Activated CD4-positive, alpha-beta T cell treated with anti-CD3 and anti-CD28 coated beads, Interleukin-2, amount 50 U/mL, for 4 hours (primary cell): ENCODE measurements at places on chromosomes 12 and 14.

GRCh38 chr14:60862283-60862682, 118.6 kb downstream of the TRMT5 start:
- no peak for DNase-seq

- no peak for DNase-seq
Observed at GRCh38 chr14:53384073-53384472, 230.9 kb upstream of the DDHD1 start.

GRCh38 chr12:63876980-63877379, 32.5 kb downstream of the SRGAP1 start:
- no peak for DNase-seq

DNA sequence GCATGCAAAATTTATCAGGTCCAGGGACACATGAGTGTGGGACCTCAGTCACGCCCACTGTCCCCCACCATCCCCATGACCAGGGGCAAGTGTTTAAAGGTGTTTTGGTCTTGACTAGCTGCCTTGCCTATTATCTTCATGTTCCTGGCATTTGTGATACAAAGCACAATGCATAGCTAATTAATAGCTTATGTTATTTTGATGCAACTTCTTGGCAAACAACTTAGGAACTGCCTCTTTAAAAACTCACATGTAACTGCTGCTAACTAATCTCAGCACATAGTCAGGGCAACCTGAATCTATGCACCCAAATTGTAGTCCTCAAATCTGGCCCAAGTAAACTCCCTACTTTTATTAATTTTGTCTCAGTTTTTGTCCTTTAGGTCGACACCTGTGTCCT, 7.4 kb upstream of the OR6J1 start:
- DNase-seq, result no peak

- DNase-seq, result no peak
Observed at GRCh38 chr14:72177251-72177650, 245.0 kb downstream of the RGS6 start.

GRCh38 chr12:121697093-121697698, 15.4 kb upstream of the TMEM120B start:
- no peak for DNase-seq

DNA sequence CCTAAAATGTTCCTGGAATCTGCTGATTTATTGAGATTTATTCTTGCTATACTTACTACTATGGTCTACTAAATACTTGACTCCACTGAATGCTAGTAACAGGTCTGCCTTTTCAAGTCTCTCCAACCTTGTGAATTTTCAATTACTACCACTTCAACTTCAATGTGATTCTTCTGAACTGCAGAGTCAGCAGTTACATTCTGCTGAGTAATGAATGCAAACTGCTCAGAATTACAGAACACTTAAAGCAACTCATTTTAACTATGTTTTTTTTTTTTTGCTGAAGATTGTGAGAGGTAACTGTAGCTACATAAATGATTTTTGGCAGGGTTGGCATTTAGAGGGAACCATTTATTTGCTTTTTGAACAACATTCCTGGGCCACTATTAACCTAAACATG, 41.8 kb downstream of the ARF6 start:
- no peak for DNase-seq

DNA sequence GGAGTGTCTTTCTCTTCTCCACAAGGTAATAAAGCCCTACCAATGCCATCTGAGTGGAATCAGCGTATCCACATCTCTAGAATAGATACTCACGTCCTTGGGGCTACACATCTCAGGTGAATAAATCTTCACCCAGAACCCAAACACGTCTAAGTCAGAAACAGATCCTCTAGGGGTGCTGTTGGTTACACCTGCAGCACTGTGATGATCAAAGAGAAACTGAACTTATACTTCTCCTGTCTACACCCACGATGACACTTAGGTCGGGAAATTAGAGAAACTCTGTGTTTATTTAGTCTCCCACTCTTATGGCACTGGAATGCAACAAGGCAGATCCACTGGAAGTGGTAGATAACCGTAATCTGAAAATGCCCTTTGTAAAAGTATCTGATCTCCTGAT, 46.2 kb downstream of the WIF1 start:
- DNase-seq, result no peak

- DNase-seq, result no peak
Observed at GRCh38 chr12:108806346-108806745, 51.0 kb downstream of the SSH1 start.

DNA sequence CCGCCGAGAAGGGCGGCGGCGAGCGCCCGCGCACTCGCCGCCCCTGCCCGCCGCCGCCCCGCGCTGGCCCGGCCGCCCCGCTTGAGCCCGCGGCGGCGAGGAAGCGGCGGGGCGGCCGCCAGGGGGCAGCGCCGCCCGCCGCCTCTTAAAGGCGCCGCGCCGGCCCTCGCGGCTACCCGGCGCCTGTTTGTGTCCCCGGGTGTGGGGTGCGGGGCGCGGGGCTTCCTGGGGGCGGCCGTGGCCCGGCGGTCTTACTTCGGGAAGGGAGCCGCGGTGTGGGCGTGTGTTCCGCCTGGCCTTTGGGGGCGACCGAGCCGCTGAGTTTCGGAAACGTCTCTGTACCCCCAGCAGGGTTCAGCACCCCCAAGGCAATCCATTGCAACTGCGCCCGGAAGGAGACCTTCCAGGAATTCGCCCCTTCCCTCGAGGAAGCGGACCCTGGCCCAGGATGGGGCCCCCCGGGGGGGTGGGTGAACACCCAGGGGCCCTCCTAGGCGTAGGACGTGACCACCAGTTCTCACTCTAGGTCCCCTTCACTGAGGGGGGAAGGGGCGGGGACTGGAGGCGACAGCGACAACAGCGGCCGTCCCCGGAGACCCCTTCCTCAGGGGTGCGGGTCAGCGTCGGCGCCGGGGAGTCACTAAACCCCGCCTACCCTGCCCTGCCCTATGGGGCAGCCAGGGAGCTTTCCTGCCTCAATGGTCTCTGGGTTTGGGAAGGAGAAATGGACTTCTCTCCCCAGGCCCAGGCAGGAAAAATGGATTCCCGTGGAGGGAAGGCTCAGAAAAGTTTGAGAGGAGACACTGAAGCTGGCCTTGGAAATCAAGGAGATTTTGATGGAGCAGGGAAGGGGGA, at the start of gene ITPK1:
TSS of gene ITPK1 (minus strand) at position 105 of the 855 bp plus-strand sequence. CDS start 762 bp downstream, outside the sequence.
- peak; percentile 43 for DNase-seq

GRCh38 chr12:47805417-47805816, 14.3 kb downstream of the HDAC7 start:
- DNase-seq, result no peak

DNA sequence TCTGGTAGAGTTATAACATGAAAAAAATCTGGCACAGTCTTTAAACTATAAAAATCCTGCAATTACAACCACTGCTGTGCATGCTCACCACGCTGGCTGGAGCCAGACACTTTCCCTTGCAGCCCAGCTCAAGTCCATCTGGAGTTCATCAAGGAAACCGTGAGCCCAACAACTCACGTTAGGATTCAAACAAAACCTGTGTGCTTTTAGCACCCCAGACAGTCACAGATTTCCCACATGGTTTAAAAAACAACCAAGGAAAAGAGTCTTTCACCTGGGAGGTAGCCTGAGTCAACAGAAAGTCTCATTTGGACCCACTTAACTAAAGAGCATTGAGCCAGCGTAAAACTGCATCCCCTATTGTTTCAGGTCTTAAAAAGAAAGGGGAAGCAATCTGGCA, 4.7 kb downstream of the LRIG3 start:
- no peak for DNase-seq

DNA sequence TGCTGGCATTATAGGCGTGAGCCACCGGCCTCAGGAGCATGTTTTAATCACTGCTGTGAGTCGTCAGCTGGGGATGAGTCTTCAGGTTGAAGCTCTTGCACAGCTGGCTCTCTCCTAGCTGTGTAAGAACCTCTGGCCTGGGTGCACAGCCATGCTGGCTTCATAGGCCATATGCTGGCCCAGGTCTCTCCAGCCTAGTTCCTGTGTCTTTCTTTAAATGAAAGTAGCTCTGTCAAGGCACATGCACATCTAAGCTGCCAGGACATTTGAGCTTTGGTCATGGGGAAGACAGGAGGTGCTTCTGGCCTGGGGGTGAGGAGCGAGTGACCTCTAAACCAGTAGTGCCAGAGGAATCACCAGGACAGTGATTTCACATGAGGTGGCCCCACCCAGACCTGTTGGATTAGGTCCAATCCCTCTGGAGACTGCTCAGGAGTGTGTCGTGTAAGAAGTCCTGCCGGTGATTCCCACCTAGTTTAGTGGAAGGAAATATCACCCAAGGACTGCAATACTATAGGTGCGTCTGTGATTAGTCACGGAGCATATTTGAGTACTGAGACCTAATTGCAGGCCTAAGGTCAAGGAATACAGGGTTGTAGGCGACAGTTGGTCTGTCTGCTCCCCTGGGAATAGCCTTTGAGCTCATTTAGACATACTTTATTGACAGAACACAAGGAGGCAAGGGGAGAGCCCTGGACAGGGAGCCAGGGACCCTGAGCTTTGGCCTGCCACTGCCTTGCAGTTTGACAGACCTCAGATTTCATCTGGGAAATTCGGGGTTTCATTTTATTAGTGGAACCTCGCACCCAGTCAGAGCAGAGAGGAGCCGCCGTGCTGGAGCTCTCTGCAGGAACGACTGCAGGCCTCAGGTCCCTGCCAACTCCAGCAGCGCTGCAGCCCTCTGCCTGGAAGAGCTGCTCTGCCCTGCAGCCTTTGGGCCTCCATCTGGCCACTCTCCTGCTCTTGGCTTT, 67.0 kb downstream of the ANKRD9 start:
- no peak for DNase-seq

- DNase-seq, result no peak
Observed at GRCh38 chr12:2453761-2454090, 341.0 kb upstream of the FKBP4 start.

GRCh38 chr14:72808564-72808963, 85.3 kb downstream of the DPF3 start:
- DNase-seq, result no peak

DNA sequence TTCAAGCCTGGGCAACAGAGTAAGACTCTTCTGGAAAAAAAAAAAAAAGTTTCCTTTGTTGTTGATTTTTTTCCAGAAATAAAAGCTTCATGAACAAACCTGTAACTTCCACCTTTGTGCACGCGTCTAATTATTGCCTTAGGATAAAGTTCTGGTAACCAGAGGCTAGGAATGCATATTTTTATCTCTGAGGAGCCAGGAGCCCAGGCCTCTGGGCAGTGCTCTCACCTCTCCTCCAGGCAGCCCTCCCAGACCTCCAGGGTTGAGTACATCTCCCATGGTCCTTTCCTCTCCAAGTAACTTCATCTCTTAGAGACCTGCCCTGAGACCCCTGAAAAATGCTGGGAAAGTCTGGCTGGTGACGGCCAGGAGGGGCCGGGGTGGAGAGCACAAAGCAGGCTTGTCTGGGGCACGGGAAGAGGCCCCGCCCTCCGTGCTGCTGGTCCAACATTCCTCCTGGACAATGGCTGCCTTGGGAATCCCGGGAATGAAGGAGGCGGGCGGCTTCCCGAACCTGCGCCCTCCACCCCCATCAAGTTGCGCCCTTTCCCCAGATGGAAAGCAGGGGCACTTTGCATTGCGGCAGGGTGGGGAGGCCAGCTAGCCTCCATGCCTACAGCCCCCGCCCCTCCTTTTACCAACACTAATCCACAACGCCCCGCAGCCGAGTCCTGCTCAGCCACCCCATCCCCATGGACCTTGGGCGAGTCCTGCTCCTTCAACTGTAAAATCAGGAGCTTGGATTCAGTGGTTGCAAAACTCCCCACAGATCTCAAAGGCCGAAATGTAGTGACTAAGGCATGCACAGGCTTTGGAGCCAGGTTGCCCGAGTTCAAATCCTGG, 7.3 kb upstream of the FIGNL2 start:
- DNase-seq, result no peak

- no peak for DNase-seq
Observed at GRCh38 chr12:94829552-94829951, 173.9 kb downstream of the NDUFA12 start.

- DNase-seq, result no peak
Observed at GRCh38 chr14:100401031-100401692, 78.0 kb downstream of the SLC25A47 start.

DNA sequence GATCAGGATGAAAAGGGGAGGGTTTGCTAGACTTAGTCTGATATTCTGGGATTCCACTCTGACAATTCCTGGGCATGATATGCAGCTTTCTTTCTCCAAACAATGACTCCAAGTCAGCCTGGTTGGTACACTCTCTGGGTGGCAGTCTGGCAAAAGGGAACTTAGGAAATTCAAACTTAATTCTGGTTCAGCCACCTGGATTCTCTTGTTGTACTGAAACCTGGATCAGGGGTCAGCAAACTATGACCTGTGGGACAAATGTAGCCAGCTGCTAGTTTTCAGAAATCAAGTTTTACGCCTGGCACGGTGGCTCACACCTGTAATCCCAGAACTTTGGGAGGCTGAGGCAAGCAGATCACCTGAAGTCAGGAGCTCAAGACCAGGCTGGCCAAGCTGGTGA, 6.2 kb downstream of the AMN1 start:
- DNase-seq, result no peak

DNA sequence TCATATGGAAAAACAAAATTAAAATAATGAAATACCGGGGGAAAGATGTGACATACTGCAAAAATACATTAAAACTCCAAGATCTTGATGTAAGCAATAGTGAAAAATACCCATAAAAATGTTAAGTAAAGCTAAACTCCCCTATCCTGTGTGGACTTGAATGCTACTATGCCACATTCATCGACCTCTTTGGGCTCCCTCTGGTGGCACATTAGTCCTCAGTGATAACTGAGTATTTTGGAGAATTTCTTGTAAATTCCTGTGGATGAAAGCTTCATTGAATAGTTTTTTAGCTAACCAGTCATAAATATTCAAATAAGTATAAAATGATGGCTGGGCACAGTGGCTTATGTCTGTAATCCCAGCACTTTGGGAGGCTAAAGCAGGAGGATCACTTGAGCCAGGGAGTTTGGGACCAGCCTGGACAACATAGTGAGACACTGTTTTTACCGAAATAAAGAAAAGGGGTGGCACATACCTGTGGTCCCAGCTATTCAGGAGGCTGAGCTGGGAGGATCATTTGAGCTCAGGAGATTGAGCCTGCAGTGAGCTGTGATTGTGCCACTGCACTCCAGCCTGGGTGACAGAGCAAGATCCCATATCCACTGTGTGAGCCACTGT, 42.4 kb upstream of the SGPP1 start:
- DNase-seq, result peak; percentile 48

DNA sequence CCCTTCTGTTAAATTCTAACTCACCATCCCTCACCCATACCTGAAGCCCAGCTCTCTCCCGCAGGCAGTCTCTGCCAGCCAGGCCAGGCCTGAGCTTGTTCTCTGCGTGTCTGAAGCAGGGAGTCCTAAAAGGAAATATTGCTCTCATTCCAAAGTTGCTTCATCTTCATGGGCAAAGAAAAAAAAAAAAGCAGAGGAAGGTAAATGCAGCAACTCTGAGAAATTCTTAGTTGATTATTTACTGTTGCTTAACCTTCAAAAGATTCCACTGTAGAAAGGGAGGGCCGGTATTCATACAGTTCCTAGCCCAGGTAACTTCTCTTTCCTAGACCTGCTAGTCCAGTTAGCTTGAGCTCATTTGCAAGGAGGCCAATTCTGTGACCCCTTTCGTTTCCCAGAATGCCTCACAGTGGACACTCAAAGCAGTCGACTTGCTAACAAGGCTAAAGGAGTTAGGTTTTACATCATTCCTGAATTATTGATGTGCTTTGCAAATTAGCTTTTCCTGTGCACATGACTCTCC, 193.5 kb upstream of the EEA1 start:
- DNase-seq, result no peak
